ENCODE measurements at places on chromosomes 6 and 20.

- no peak for DNase-seq
Observed at GRCh38 chr20:834151-834746, 734 bp downstream of the FAM110A start.

- peak; percentile 82 for DNase-seq
Observed at GRCh38 chr6:136792410-136793262, at the start of gene MAP3K5. Gene MAP3K5 (minus strand): TSS chr6:136792477. CDS start chr6:136792157, 320 bp downstream.

GRCh38 chr6:5143634-5144311, 58.6 kb downstream of the PPP1R3G start:
- peak; percentile 79 for DNase-seq

DNA sequence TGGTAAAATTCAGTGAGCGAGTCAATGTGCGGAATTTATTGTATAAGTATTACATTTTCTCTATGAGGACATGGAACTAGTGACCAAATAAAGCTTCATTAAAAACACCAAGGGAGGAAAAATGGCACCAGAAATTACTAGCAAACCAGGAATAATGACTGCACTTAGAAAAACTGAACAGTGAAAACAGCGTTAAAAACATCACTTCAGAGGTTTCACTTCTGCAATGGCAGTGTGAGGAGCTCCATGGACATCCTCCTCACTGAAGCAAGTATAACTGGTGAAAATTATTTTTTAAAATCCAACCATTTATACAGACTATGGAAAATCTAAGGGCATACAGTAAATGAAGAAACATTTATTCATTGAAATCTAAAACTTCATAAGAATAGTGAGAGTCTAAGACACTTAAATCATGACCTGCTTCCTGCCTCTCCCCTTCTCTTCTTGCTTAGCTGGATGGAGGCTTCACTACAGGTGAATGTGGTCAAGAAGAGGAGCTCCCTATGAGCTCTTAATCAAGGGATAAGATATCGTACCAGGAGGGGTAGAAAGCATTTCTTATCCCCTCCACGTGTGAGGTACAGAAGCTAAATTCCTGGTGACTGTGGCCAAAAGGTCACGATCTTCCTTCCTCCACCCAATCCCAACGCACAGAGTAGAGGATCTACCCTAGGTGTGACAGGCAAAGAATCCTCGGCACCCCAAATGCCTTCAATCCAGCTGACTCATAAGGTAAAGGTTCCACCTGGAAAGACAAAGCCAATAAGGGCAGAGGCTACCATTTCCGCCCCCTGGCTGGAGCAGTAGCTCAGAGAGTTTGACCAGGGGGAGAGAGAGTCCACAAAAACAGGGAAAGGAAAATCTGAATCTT, 12.3 kb upstream of the ASF1A start:
- DNase-seq = no peak

DNA sequence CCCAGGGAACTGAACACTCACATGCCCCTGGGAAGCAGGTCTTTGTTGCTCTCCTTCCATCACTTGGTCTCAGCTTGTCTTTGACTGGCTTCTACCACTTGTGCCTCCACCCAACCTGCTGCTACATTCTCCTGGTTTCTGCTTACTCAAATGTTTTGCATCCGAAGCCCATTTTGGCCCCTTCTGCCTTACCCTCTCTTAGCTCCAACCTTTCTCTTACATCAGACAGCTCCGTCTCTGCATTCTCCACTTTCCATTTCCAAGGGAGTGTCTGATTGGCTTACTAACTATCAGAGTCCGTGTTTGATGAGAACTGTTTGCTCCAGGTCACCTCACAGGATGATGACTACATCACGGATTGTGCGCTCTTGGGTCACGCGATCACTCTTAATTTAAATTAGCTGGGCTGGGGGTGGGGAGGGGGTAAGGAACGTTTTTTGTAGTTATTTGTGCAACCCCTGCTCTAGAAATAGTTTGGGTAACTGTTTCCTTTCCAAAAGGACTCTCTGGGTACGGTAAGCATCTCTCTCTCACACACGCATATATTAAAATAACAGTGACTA, 844 bp upstream of the ABRACL start:
- peak; percentile 69 for DNase-seq

- DNase-seq = no peak
Observed at GRCh38 chr6:63565727-63566596, 6.3 kb upstream of the LOC128125822 start.

Measured in fibroblast of mammary gland (primary cell).